ENCODE measurements at places on chromosomes 5 and 9.

DNA sequence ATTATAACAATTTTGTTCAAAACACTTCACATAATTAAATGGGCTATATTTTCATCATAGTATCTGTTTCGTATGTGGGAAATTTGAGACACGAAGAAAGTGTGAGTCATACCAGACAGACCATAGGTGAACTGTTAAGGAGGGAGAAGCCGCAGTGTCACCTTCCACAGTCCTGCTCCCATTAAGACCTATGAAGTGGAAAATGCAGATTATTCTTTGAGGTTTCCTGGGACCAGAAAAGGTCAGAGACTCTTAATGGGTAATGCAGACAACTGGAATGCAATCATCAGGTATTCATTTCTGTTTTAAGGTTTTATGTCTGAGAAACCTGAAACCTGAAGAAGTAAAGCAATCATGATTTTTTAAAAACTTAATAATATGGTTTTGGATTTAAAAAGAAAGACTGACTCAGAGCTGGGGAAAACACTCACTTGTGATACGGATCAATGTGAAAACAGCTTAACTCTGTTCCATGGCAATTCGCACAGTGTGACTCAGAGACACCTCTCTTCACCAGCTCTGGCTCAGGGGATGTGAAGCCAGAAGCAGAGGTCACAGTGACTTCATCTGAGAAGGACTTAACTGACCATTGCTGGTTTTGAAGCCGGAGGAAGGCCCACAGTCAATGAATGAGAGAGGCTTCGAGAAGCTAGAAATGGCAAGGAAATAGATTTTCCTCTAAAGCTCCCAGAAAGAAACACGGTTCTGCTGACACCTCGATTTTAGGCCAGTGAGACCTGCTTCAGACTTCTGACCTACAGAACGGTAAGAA is 17.2 kb upstream of the GCNT1 start:
- peak; percentile 91 for DNase-seq

DNA sequence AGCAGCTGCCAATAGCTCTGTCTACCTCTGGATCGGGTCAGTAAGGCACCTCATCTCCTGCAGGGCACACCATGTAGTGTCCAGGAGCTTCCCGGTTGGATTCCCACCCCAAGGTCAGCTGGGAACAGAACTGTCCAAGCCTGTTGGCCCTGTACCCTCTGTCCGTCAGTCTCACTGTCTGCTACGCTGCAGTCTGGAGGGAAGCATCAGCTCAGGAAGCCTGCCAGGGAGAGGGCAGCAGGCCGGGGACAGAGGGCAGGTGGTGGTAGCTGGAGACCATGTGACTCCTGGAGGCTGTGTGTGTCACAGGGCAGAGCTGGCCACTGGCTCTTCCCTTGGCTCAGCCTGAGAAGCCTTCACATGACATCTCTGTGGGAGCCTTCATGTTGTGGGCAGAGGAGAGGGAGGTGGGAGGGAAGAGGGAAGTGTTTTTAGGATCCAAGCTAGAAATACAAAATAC is 134.5 kb downstream of the SEC61B start:
- peak; percentile 12 for DNase-seq

DNA sequence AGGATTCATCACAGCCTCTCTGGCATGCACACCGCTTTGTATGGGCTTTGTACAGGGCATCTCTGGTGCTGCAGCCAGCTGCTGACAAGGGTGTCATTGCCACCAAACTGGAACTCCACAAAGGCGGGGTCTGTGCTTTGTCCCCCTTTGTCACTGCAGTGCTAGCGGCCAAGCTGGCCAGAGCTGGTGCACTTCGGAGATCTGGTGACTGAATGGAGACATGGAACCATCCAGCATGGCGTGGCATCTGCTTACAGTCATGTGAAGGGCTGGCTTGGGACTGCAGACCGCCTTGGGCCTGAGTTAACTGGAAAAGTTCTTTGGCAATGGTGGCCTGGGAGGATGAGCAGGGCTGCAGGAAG is 18.7 kb upstream of the COL5A1 start:
- no peak for DNase-seq

DNA sequence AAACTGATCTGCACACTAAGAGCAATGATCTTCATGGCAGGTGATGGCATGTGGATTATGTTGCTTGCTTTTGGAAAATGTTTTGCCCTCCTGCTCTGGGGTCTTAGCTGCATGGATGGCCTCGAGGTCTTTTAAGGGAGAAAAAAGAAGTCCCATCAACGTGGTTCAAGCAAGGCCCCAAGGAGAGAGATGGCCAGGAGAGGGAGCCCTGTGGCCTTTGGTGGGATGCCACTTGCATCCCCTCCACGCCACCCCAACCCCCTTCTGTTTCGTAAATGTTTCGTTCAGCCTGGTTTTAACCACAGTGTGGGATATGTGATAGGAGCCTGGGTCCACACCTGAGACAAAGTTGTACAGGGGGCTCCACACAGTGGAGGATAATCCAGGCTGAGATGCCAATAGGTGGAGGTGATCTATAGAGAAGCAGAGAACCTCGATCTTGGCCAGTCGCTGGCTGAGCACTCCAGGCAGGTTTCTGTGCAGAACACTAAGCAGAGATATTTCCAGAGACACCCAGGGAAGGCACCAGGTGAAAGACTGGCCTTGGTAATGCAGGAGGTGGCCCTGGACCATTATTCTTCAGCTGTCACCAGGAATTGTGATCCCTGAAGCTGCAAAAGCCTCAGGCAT is 25.8 kb upstream of the FRRS1L start:
- peak; percentile 4 for DNase-seq

DNA sequence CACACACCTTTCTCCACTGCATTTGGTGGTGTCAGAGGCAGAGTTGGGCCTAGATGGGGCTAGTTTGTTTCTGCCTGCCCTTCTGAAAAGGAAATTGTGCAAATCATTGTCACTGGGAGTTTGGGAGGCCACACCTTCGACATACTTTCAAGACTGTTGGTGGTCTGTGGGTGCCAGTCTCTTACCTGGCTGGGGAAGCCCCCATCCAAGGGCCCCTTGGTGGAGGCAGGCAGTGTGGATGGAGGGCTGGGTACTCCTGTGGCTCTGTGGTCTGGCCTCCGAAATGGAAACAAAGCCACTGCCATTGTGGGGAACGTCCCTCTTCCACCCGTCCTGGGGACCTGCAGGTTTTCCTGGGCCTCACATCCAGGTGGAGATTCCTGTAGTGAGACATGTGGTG is 10.9 kb upstream of the PHYHD1 start:
- no peak for DNase-seq

DNA sequence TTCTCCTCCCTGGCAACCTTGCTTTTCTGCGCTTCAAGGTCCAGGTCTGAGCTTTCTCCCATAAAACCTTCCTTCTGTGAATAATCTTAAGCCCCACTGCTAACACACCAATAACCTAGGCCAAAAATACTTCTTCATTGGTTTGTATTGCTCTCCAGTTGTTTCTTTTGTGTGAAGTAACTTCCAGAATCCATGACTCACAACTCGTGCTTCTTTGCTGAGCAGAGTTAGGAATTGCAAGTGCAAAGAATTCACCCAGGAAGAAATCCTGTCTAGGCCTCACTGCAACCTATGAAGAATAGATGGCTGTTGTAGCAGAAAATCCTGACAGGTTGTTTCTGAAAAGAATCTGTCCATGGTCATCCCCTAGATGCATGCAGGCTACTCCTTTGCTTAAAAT is 295.7 kb downstream of the MED10 start:
- no peak for DNase-seq

DNA sequence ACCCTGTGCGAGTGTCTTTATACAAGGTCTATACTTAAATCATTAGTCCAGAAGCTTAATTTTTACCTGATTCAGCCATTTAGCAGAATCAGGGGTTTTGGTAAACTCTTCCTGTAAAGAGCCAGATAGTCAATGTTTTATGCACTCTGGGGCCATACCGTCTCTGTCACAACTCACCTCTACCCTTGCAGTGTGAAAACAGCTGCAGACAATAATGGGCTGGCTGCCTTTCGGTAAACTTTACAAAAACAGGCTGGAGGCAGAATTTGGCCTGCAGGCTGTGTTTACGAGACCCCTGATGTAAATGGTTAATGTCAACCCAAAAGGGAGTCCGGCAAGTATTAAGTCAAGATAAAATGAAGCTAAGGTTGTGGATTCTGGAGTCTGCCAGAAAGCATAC is 32.8 kb downstream of the SMARCA2 start:
- no peak for DNase-seq

GRCh38 chr5:41788941-41789368 is 81.3 kb downstream of the OXCT1 start:
- DNase-seq = no peak

GRCh38 chr9:12689233-12689632 is 4.0 kb upstream of the TYRP1 start:
- DNase-seq = no peak

- peak; percentile 16 for DNase-seq
These were observed 36.0 kb upstream of the FBN2 start for GRCh38 chr5:128574041-128574440.

DNA sequence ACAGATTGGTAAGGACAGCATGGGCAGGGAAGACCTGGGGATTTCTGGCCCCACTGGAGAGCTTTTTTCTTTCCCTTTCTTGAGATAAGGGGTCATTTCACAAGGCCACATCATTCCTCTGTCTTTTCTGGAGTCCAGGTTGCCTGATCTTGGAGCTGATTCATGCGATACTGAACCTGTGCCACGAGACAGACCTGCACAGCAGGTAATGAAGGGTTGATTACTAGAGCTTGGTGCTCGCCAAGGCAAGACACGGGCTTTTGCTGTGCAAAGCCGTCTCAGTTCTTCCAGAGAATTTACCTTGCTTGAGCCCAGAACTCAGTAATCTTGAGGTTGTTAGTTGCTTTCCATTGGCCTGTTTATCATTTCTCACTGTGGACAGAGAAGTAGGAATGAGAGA is 39.2 kb downstream of the NUP188 start:
- no peak for DNase-seq
